ENCODE measurements at places on chromosomes 16 and 17.

DNA sequence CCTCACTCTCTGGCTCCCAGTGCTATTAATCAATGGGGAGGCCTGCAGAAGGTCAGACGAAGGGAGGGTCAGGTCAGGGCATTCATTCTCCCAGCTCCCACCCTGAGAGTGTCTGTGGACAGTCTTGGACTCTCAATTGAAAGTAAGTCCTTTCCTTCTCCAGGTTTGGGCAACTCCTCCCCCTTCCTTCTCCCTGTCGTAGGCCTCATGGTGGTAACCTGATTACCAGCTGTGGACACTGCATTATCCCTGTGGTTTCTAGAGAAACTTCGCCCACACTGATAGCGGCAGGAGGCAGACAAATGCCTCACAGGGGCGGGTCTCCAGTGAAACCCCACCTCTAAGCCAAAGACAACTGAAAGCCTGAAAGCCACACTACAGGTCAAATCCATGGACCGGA, 57.7 kb upstream of the SLC25A19 start:
- DNase-seq: no peak

- peak; percentile 1 for DNase-seq
These were observed 48.0 kb upstream of the CDYL2 start for GRCh38 chr16:80852261-80852872.

DNA sequence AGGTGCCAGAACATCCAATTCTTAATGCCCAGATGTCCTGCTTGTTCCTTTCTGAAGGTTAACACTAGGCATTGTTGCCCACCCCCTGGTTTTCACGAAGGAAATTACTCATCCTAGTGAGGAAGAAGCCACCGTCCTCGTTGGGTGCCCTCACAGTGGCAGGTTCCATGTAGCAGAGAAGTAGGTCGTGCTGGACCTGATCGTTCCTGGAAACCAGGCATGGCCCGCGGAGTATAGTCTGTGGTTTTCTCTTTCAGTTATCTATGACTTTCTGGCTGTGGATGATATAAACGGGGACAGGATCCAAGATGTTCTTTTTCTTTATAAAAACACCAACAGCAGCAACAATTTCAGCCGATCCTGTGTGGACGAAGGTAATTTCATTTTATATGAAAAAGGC, 16.5 kb downstream of the RGS11 start:
- no peak for DNase-seq

DNA sequence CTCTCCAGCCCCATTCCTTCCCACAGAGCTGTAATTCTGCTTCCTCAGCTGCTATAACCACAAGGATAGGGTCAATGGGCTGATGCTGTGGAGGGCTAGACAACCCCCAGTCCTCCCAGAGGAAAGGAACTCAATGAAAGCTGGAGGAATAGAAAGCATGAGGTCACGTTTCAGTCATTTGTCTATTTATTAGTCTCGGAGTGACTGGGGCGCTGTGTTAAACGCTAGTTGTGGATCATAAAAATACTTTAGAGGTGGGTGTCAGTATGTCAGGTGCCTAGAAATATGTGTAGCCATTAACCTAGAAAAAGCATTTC, 787 bp upstream of the CCL3L1 start:
- no peak for DNase-seq

DNA sequence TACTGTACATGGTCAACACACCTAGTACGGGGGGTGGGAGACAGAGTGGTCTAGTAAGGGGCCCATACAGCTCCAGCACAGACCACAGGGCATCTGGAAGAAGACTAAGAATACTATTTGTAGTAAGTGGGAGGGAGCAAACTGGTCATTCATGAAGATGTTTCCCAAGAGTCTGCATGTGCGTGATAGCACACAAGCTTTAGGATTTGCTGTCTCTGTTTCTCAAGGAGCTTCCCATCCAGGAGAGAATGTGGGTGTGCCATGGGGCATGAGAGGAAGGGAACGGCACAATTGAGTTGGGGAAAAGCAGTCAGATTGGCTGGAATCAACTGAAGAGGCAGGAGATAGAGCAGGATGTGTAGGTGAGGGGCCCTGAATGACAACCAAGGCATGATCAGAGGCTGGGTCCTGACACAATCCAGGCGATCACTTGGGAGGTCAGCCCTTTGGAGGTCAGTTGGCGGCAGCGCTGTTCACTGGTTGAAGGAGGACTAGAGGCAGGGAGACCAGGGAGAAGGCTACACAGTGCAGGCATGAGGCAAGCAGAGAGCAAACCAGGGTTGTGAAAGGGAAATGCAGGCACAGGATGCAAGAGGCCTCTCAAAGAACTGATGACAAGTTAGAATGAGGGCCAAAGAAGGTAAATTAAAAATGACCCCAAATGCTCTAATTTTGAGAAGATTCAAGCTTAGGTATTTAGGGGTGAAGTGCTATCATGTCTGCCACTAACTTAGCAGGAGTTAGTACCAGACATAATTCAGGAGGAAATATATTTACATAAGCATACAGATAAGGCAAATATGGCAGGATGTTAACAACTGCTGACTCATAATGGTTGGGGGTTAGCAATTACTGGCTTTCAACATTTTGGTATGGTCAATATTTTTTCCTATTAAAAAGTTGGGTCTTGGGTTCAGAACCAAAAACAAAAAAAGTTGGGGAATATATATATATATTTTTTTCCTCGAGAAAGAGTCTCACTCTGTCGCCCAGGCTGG, 10.3 kb downstream of the UBE2O start:
- DNase-seq: no peak

GRCh38 chr17:65790241-65790640, 228.8 kb upstream of the AXIN2 start:
- no peak for DNase-seq

DNA sequence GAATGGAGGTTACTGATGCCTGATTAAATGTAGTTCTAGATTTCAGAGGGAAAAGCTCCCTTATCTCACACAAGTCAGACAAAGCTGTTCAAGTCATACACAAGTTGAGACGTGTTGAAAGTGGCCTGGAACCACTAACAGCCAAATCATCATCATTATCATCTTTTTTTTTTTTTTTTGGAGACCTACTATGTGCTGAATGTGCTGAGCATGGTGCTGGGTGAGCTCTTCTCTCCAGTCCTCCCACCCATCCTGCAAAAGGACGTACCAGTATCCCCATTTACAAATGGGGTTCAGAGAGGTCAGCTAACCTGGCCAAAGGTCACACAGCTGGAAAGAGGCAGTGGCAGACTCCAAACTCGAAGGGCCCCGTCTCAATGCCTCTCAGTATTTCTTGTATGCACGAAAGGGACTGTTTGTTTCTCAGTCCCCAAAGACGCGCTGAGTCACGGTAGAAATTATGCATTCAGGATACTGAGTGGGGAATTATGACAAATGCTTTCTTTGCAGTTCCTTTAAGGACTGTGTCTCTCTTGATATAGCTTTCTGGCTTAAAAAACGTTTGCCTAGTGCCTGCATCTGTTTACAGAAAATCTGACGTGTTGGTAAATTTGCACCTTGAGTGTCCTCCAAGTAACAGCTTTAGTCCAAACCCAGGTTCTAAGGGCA, 235.5 kb downstream of the XYLT1 start:
- no peak for DNase-seq

- DNase-seq: peak; percentile 41
These were observed 32.4 kb downstream of the DCAKD start for GRCh38 chr17:45018848-45019711.

DNA sequence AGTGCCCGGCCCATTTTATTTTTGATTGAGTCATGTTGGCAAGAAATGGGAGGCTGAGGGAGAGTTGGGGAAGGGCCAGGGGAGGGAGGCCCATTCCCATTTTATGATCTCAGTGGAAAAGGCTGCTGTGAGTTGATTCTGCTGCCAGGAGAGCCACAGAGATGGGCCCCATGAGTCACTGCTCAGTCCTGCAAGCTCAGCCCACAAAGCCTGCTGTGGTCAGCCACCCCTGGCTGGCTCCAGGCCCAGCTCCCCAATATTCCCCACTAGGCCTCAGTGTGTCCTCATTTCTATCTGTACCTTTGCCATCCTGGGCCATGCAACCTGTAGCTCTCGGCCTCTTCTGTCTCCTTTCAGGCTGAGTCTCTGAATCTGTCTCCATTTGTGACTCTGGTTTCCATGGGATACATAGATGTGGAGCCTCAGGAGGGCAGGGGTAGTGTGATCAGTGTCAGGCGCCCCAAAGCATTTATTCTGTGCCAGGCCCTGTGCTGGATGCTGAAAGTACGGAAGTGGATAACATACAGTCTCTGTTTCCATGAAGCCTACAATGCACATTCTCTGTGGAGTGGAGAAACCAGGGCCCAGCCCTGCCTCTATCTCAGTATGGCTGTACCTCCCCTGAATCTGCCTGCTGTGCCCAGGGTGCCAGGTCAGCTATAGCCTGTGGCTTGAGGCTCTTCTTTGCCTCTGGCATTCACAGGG, 1.9 kb upstream of the PLEKHG4 start:
- no peak for DNase-seq

DNA sequence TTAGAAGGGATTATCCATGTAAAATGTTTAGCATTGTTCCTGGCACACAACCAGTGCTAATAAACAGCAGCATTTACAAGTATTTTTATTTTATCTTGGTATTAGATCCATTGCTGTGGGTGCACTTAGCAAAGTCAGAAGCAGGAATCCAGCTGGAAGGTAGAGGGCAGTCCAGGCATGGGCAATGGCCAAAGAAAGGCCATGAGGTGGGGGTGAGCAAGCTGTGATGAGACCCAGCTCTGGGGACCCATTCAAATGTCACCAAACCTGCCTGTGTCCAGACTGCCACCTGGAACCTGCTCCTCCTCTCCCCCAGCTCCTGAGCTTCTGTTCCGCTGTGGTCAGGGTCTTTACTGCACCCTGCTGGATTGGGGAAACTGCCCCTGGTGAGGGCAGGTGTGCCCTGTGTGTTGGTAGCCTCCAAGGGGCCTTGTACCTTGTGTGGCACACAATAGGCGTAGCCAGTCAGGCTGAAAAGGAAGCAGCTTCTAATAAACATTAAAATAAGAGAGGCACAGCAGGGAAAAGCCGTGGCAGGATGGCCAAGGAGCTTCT, 118.0 kb upstream of the CRHR1 start:
- no peak for DNase-seq

DNA sequence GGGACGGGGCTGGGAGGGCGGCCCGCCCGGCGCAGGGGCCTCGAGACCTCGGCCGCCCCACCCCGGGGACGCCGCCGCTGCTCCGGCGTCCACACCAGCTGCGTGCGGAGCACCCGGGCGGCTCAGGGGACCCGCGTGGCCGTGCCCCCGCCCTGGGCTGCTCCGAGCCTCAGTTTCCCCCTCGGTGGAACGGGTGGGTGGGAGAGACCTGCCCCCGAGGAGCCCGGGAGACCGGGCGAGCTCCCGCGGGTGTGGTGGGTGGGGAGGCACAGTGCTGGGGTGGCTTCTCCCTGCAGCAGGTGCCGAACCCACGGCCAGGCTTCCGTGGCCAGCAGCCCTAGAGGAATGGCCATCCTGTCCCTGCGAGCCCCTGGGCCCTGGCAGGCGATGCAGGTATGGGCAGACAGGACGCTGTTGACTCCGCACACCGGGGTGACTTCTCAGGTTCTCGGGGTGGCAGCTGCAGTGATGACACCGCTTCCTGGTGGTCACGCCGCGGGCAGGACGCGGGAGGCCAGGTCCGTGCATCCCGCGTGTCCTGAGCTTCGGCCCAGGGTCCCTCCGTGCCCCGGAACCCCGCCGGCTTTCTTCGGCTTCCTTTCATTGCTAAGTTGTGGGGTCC, 677 bp downstream of the DEF8 start:
- no peak for DNase-seq

GRCh38 chr16:80973991-80974390, 32.7 kb downstream of the CMC2 start:
- DNase-seq: no peak

DNA sequence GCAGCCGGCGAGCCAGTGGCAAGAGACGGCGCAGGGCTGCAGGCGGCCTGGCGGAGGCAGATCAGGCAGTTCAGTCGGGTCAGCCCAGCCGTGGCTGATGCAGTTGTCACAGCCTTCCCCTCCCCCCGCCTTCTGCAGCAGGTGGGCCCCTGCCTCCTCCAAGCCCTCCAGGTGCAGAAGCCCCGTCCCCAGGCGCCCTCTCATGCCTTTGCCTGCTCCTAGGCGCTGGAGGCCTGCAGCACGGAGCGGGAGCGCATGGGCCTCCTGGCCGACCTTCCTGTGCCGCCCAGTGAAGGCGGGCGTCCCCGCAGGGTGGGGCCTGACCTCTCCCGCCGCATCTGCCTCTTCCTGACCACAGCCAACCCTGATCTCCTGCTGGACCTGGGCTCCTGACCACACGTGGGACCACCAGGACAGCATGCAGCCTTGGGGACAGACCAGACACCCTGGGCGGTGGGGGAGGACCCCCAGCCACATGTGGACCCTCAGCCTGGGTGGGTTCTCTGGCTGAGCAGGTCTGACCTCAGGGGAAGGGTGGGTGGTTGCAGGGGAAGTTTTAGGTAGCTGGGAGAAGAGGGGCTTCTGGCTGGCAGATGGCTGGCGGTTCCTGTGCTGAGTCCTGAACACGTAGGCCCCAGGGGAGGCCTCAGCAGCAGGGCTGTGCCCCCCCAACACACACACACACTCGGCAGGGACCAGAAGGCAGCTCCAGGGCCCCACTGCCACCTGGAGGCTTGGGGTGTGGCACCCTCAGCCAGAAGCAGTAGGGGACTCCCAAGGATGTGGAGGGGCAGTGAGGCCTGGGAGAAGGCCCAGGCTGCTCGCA, 3.1 kb upstream of the MRPS34 start:
- DNase-seq: no peak

GRCh38 chr17:77321649-77322513, 181.1 kb downstream of the SEC14L1 start:
- DNase-seq: no peak

DNA sequence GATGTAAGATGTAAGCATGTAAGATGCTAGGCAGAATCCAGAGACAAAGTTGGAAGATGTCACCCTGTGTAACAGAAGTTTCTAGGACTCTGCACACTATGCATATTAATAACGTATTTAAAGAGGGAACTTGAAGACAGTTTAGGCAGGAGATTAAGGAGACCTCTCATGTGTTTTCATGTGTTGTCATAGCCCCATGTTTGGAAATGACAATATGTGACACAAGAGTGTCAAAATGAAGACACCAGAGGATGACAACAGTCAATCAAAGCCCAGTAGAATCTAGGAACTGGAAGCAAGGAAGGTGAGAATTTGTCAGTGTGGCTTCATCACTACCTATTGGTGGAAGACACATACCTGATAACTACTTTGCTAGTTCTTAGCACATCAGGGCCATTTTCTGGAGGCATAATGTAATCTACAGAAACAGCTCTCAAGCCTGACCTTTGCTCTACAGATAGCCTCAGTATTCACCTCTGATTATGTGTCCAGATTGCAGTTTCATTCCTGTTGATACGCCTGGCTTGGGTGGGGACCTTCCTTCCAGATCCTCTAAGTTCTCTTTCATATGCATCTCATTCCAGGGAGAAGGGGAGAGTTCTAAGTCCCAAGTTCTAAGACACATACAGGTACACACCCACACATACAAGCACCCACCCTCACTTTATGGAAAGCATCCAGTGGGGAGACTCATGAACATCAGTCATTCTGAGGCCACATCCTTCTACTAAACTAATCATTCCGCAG, 26.3 kb downstream of the PMP22 start:
- no peak for DNase-seq

- DNase-seq: no peak
These were observed 21.4 kb downstream of the ADORA2B start for GRCh38 chr17:15966183-15966878.

DNA sequence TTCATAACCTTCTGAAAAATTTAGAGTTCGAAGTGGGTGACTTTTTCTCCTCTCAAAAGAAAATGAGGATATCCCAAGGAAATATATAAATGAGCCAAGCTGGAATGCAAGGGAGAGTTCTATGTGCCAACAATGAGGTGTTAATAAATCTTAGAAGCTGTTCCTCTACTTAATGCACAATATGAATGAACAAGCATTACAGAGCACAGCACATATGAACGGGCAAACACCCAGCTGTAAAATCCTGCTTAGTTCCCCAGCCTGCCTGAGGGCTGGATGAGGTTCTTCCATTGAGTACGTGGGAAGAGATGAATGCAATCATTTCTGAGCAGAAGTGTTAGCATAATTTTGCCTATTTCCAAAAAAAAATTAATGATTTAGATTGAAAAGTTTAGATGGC, 58.1 kb downstream of the WDR59 start:
- no peak for DNase-seq
